Natural killer cell treated with Interleukin-12 subunit alpha and Interleukin-12 subunit beta and Interleukin-15 and Interleukin-18, amount 100 ng/mL, for 72 hours (primary cell): ENCODE measurements at places on chromosomes 2 and 18.

DNA sequence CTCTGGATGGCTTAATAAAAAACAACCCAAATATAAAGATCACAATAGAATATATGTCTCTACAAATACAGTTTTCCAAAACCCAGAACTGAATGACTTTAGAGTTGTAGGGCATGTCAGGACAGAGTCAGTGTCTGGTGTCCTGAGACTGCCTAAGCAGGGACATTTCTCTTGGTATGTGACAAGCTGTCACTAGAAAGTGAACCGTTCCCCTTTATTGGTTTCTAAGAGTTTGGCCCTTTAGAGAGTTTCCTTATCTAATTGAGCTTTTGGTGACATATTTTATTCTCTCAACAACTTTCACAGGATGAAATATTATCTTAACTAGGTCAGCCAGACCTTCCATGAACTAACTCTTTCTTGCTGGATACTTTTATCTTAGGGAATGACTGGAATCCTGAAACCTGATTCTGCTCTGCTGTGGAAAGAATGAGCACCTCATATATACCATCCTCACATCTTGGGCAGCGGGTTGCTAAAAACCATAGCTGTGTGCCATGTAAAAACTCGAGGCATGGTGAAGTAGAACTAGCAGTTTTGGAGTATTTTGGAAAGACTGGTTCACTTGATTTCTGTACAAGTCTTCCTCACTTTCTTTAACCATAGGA is 54.8 kb downstream of the CAVIN2 start:
- DNase-seq = no peak

DNA sequence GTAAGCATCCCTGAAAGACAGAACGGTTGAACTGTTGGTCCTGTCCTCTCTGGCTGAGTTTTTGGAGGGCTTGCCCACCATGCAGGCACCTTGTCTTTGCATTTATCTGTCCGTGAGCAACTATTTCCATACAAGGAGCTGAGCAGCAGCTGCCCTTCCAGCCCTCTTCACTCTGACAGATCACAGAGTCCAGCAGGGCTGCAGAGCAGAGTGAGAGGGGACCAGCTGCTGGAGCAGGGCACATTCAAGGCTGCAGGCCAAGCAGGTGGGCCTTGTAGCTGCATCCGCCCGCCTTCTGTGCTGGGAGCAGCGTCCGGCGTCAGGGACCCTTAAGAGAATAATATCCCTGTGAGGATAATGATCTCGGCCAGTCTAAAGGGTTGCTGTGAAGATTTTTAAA is 9.5 kb downstream of the SMYD1 start:
- no peak for DNase-seq

DNA sequence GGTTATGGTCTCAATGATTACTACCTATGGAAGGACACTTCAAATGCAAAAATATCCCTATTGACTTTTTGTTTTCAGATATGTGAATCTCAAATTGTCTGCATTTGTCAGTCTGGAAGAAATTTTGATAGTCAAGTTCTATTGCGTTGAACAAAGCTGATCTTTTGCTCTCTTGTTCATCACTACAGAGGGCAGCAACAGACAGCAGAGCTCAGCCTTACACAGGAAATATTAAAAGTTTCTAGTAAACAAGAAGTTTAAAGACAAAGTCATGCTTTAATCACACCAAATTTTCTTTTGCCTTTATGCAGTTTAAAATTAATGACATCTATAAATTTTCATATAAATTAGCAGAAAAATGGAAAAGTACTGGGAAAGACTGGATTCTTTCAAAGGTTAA is 617.5 kb downstream of the NR4A2 start:
- no peak for DNase-seq

DNA sequence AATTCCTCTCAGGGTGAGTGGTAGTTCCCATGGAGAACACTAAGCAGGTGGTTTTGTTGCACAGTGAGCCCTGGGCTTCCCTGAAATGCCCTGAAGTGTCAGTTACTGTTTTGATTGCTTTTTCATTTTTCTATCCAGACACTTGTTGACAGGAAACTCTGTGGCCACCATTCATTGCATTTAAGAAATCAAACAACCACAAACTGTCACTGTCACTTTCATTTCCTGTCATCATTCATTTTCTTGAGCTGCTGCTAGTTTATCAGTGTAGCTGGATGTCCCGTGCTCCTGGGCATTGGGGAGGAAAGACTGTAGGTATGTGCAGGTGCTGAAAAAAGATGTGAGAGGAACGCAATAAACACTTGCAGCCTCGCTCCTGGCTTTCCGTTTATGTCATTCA is 891.6 kb upstream of the ZEB2 start:
- peak; percentile 66 for DNase-seq

DNA sequence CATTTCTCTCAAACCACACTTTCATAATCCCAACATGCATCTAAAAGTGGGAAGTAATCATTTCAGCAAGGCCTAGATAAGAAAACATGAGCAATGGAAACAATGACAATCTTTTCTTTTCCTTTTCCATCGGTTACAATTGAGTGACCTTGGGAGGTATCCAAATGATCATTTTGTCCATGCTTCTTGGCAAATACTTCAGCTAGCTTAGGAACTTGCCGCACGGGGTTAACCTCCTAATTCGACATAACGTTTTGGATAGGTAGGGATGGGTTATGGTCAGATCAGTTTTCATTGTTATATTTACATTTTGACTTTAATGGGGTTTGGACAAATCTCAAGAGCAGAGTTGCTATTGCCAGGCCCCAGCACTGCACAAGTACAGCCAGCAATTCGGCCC is 4.6 kb upstream of the PTPRM start:
- no peak for DNase-seq

GRCh38 chr2:220510668-220511067 is 883.2 kb downstream of the SLC4A3 start:
- no peak for DNase-seq

- no peak for DNase-seq
These were observed 23.9 kb downstream of the ANTXR1 start for GRCh38 chr2:69036926-69037325.

DNA sequence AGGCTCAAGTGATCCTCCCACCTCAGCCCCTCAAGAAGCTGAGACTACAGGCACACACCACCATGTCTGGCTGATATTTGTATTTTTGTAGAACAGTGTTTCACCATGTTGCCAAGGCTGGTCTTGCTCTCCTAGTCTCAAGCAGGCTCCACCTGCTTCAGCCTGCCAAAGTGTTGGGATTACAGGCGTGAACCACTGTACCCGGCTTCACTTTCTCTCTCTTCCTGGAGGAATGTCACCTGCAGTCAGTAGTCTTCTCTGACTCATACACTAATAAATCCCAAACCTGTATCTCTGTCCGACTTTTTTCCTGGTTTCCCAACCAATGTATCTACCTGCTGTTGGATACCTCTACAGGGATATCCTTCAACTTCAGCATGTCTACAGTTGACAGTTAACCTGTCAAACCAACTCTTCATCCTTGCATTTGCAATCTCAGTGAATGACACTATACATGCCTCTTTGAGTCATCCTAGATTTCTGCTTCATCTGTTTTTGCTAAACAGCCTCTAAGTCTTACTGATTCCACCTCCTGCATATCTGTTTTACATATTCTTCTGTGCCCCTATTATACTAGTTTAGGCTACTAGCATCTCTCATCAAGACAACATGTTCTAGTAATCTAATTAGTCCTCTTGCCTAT is 54.5 kb downstream of the RBBP8 start:
- no peak for DNase-seq

DNA sequence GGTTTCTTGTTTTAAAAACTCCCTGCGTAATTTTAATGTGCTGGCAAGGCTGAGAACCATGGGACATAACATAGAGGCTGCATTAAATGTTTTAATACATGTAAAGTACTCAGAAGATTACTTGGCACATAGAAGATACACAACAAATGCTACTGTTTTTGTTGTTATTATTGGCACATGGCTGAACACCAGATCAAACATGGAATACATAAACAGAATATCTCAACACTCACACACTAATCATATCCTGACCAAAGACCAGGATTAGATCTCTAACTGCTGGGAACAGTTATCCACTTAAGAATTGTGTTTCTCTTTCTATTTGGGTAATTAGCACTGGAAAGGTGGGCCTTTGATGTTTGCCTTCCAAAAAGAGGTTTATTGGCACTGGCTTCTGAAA is 69.3 kb downstream of the KCNE4 start:
- DNase-seq = no peak

DNA sequence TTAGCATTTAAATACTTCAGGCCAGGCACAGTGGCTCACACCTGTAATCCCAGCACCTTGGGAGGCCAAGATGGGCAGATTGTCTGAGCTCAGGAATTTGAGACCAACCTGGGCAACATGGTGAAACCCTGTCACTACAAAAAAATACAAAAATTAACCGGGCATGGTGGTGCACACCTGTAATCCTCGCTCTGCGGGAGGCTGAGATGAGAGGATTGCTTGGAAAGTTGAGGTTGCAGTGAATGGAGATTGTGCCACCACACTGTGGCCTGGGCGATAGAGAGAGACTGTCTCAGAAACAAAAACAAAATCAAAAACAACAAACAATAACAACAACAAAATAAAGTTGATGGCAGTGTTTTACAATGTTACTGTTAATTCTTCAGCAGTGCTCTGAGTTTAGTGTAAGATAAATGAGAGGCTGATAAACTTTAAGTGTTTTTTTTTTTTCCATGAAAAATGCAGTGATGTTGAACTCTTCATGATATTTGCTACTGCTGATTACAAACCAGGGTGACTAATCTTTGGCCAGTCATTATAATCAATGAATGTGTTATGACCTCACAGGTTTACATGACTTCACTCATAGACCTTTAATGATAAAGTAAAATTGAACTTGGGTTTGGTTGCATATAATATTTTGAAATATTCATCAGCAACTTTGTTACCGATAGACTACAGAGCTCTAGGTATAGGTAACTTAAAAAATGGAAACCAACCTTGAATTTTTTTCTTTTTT is 2.5 kb downstream of the ITGAV start:
- no peak for DNase-seq

DNA sequence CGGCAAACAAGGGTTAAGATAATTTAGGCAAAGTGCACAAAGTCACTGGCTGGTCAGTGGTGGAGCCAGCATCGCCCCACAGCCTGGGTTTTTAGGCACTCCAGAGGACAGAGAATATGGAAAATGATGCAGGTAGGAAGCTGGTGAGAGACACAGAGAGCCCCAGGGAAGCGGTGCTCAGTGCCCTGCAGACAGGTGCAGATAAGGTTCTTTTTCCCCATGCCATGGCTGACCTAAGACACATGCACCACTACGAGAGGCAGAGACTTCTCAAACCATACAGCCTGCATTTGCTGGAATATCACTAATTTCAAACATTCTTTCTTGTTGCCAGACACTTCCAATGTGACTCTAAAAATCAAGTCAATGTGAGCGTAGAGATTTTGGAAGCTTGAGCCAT is 205.7 kb upstream of the APCDD1 start:
- DNase-seq = no peak

DNA sequence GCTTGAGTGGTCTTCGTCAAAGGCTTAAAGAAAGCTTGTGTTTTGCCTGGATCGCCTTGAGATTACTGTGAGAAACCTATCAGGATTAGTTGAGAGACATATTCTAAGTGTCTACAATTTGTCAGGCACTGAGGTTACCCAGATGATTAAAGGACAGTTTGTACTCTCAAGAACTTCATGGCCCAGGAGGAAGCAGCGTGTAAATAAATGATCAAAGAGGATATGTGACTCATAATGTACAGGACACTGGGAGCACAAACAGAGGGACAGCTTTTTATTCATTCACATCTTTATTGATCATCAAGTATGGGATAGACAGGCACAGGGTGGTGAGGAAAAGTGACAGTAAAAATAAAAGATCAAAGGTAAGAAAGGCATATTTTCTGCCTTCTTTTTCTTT is 152.6 kb upstream of the FSHR start:
- DNase-seq = no peak

- no peak for DNase-seq
These were observed 177.6 kb upstream of the PKDCC start for GRCh38 chr2:41870265-41870585.

GRCh38 chr18:26097563-26097962 is 7.2 kb upstream of the SS18 start:
- no peak for DNase-seq

- no peak for DNase-seq
These were observed 4.4 kb downstream of the LPIN2 start for GRCh38 chr18:3008541-3008940.

- DNase-seq = no peak
These were observed 32.6 kb upstream of the E2F6 start for GRCh38 chr2:11498543-11499034.

DNA sequence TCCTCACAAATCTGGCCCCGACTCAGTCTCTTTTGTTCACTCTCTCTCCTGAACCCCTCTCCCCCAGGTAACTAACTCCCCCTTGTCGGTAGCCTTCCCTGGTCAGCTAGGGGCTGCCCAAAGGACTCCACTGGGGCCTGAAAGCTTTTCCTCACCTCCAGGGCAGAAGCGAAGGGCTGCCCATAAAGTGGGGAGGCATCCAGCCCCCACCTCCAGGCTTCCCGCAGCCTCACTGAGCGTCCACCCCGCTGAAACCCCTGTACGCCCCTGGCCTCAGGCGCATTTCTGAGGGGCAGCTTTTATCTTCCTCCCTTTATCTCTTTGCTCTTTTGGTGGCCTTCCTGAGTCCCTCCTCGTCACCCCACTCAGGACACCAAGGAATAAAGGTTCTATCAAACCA is 249.3 kb downstream of the CYP26B1 start:
- no peak for DNase-seq

GRCh38 chr2:154568413-154568812 is 130.1 kb upstream of the KCNJ3 start:
- no peak for DNase-seq

GRCh38 chr2:190530248-190530900 is 4.1 kb downstream of the NEMP2 start:
- DNase-seq = no peak

GRCh38 chr18:56409736-56410135 is 228.7 kb downstream of the TXNL1 start:
- DNase-seq = no peak

- no peak for DNase-seq
These were observed 22.2 kb upstream of the CAB39 start for GRCh38 chr2:230690439-230690838.

DNA sequence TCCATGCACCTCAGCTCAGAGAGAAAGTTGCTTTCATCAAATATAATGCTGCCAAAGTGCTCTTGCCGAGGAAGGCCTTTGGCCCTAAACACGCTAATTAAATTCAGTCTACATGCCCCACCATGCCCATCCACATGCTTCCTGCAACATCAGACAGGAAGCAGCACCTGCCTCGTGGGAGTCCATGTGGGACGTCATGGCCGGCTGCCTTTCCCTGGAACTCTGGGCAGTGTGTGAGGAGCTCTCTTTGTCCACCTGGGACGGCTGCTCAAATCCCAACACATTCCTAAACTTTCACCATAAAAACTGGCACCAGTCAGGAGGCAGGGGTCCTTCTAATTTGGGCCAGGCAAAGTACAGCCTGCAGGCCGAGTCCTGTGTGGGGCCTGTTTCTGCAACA is 23.1 kb downstream of the FAM178B start:
- DNase-seq = no peak
